Pancreas (tissue), 10 donors: ENCODE measurements at places on chromosomes 1 and 21. TPM values are rescaled to one million over a fixed set of nuclear protein-coding genes. Genes with fewer than 3 reads are reported as not detected.

DNA sequence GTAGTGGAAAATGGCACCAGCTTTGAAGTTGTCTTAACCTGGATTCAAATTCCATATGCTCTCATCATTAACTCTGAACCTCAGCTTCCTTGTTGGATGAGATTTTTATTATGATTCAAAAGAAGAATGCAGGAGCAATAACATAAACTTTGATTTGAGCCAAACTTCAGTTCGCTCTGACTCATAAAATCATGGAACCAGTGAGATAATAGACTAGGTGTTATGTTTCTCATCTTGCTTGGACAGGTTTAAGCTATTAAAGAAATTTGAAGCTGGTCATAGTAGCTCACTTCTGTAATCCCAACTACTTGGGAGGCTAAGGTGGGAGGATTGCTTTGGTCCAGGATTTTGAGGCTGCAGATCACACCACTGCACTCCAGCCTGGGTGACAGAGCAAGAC, 172.8 kb downstream of the CLEC20A start:
- no peak for DNase-seq
- no peaks in the 10 kb centered on the region for H3K4me1 ChIP-seq
- H3K27me3 ChIP-seq, result no peaks in the 10 kb centered on the region
- no peak overlapping the region for H3K4me3 ChIP-seq
- no peak overlapping the region for H3K27ac ChIP-seq

DNA sequence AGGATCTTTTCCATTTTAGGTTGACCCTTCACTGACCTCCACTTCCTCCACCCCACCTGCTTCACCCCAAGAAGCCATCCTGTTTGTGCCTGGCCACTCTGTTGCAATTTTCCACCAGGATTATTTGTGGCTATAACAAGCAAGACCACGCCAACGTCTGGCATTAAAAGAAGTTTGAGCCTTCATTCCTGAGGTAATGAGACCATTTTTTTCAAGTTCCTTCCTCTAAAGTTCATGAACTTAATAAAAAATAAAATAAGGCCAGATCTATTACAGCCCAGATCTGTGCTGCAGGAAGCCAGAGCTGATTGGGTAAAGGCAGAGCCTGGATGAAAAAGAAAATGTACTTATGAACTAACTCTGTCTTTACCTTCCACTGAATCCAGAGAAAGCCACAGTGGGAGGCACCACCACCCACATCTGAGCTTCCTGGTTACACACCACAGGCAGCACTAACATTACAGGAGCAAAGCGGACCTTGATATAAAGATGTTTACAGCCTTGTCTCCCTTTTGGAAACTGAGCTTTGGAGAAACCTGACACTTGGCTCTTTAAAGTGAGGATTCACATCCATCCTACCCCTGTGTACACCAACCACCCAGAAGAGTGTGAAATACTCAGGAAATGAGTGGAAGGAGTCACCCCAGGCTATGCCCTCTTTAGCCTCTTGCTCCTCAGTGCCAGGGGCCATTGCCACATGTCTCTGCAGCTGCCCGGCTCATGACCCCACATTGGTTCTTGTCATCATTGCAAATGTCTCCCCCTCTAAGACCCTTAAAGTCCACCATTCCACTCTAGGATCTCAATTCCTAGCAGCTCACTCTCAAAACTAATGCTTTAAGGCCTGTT, 293.6 kb downstream of the PLPP3 start:
- H3K27ac ChIP-seq, result peak overlapping the region; percentile 33
- no peaks in the 10 kb centered on the region for H3K27me3 ChIP-seq
- H3K4me1 ChIP-seq, result no peaks in the 10 kb centered on the region
- no peak for DNase-seq
- H3K36me3 ChIP-seq, result no peaks in the 10 kb centered on the region

DNA sequence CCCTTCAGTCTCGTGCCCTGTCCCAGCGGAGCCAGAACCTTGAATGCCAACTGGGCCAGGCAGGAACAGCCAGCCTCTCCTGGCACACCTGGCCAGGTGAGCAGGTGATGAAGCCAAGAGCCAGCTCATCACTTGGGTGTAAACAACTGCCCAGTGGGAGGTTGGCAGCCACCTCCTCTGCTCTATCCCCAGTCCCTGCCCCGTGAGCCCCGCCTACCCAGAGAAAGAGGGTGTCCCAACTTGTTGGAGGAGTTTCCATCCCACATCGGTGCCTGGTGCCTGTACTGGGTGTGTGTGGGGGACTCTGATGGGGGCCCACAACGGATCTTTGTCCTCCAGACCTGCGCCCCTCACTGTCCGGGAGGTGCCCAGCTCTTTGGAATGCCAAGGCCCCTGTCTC, 17.8 kb upstream of the FAM131C start:
- H3K27ac ChIP-seq, result no peak overlapping the region
- H3K36me3 ChIP-seq, result no peaks in the 10 kb centered on the region

DNA sequence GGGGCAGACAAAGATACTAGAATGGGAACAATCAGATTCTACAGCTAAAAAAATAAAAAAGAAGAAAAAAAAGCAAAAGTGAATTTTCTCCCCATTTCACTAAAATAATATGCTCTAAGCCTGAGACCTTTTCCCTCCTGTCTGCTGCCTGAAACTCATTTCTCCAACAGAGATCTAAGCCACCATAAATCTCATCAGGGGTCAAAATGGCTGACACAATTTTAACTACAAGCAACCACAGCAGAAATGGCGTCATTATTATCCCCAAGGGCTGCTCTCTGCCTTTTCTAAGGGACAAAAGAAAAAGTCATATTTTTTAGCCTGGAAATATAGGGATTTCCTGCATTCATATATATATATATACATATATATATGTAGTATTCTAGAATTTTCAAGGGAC, 183.7 kb upstream of the CAMK1G start:
- H3K4me3 ChIP-seq, result no peak overlapping the region
- no peak for DNase-seq
- no peaks in the 10 kb centered on the region for H3K27me3 ChIP-seq
- no peaks in the 10 kb centered on the region for H3K4me1 ChIP-seq
- no peaks in the 10 kb centered on the region for H3K36me3 ChIP-seq
- H3K27ac ChIP-seq, result no peak overlapping the region

- H3K36me3 ChIP-seq, result no peaks in the 10 kb centered on the region
- no peak overlapping the region for H3K4me3 ChIP-seq
- H3K27ac ChIP-seq, result no peak overlapping the region
These were observed 20.8 kb upstream of the MACF1 start for GRCh38 chr1:39183503-39184353.

DNA sequence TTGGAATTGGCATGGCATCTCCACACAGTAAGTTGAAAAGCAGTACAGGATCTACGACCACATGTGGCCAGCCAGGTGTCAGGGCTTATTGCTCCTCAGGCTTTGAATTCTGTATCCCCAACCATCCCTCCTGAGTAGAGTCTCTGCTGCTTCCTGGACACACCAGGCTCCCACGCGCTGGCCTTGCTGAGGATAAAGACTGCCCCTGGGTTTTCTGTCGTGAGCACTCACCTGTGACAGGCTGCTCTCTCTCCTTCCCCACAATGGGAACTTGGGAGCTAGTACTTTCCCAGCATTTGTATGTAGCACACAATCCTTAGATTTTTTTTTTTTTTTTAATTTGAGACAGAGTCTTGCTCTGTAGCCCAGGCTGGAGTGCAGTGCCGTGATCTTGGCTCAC, 33.6 kb downstream of the PBX1 start:
- peak overlapping the region; percentile 32 for H3K27ac ChIP-seq
- no peaks in the 10 kb centered on the region for H3K36me3 ChIP-seq
- no peak for DNase-seq
- peaks cover 38% of the 10 kb centered on the region for H3K4me1 ChIP-seq

The SPTA1 gene
- total RNA-seq, result not detected

DNA sequence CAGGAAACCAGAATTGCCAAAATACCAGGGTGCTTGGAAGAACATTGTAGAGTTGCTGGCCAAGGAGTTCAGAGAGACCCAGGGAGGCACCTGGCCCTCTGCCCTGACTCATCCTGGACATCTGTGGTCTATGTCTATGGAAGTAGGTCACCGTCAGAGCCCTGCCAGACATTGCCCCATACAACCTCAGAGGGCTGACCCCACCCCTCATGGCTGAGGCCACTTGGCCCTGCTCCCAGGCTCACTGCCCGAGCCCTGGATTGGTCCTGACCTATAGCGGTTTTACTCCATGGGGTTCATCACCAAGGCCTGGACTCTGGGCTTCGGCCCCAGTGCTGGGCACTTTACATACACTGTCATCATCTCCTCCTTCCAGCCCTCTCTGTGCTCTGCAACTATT, 233.1 kb downstream of the PTPRU start:
- H3K4me3 ChIP-seq, result no peak overlapping the region
- no peak for DNase-seq
- H3K4me1 ChIP-seq, result no peaks in the 10 kb centered on the region
- no peak overlapping the region for H3K27ac ChIP-seq

DNA sequence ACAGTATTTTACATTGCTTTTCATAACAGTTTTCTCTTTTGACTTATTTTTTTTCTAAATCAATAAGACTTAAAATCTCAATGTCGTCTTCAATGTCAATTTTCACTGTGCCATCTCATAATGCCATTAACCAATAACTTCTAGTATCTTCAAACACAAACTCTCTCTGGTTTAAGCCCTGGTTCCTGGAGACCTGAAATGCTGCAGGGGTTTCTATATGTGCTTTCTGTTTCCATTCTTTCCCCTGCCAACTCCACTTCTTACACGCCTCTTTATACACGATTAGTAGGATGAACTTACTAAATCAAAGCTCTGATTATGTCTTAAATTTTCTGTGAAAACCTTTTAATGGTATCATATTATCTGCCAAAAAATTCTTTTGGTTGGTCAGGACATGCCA, 191.4 kb downstream of the AMY1C start:
- no peaks in the 10 kb centered on the region for H3K27me3 ChIP-seq
- H3K4me1 ChIP-seq, result no peaks in the 10 kb centered on the region
- no peak overlapping the region for H3K4me3 ChIP-seq
- H3K27ac ChIP-seq, result no peak overlapping the region
- DNase-seq, result no peak
- H3K36me3 ChIP-seq, result no peaks in the 10 kb centered on the region

The TFB2M gene
- 5.7 TPM for total RNA-seq

DNA sequence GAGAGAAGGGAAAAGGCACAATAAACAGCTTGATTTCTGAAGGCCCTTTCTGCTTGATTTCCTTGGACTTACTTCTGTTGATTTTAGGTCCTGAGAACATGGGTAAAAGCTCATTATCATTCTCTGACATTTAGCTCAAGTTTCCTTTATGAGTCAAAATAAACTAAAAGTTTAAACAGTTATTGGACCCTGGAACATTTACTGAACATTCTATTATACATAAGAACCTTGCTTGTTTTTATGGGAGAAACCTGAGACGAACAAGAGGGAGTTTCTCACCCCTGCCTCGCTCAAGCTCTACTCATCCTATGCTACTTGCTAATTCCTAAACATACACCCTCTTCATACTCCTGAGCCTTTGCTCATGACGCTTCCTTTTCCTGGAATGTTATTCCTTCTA, 538.3 kb upstream of the PKN2 start:
- H3K4me1 ChIP-seq, result no peaks in the 10 kb centered on the region
- DNase-seq, result no peak
- H3K36me3 ChIP-seq, result no peaks in the 10 kb centered on the region
- H3K4me3 ChIP-seq, result no peak overlapping the region
- H3K27ac ChIP-seq, result no peak overlapping the region
- no peaks in the 10 kb centered on the region for H3K27me3 ChIP-seq

DNA sequence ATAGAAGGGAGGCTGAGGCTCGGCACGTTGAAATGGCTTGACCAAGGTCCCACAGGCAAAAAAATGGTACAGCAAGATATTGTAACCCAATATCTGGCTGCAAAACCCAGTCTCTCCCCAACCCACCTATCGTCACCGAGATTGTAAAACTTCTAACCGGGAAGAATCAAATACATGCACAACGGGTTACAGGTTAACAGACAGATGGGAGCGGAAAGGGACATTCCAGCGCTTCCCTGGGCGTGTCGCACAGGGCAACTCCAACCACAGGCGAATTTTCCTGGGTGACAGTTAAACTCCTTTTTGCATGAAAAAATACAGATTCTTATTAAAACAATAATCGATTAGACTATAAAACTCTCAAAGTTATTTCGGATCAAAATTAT, 31.8 kb upstream of the JUN start:
- H3K36me3 ChIP-seq, result no peaks in the 10 kb centered on the region
- H3K4me1 ChIP-seq, result peaks cover 13% of the 10 kb centered on the region
- no peak for DNase-seq
- H3K27ac ChIP-seq, result peak overlapping the region; percentile 81
- H3K4me3 ChIP-seq, result peak overlapping the region; percentile 61

The TINAGL1 gene
- 22.6 TPM for total RNA-seq

- H3K27me3 ChIP-seq, result no peaks in the 10 kb centered on the region
- H3K27ac ChIP-seq, result no peak overlapping the region
- no peak for DNase-seq
- no peaks in the 10 kb centered on the region for H3K36me3 ChIP-seq
- no peak overlapping the region for H3K4me3 ChIP-seq
These were observed 103.0 kb upstream of the TSPAN2 start for GRCh38 chr1:115192200-115192767.

The LDLRAD2 gene
- total RNA-seq, result 0.06 TPM

DNA sequence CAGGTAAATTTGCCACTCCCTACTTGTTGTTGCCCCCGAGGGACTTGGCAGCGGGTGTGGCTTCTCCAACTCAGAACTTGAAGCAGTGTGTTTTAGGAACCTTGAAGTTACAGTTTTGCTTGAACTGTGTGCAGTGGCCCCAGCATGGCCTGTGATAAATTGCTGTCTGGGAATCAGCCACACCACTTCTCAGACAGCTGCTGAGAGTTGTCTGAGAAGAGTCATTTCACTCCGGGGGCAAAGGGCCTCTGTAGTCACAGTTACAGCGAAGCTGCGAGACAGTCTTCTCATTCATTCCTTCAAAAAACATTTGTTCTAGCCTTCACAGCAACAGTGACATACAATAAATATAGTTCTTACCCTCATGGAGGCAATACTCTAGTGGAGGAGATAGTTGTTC, 70.3 kb downstream of the PROX1 start:
- H3K4me3 ChIP-seq, result no peak overlapping the region
- no peak overlapping the region for H3K27ac ChIP-seq
- no peaks in the 10 kb centered on the region for H3K27me3 ChIP-seq
- no peak for DNase-seq
- H3K36me3 ChIP-seq, result no peaks in the 10 kb centered on the region
- H3K4me1 ChIP-seq, result no peaks in the 10 kb centered on the region

DNA sequence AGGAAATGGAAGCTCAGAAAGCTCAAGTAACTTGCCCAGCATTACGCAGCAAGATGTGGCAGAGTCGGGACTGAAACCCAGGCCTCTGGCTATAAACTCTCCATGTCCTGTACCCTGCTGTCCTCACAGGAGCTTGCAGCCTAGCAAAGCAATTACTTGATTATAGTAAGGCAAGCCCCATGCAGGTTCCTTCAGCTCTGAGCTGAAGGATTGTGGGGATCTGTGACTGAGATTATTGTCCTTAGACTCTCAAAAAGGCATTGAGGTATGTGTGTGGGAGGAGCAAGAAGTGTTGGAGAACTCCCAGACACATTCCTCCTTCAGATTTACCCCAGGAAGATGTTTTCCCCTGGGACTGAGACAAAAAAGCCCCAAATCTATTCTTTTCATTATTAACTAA, 124.0 kb upstream of the SPATA6 start:
- H3K4me3 ChIP-seq, result no peak overlapping the region
- H3K27me3 ChIP-seq, result no peaks in the 10 kb centered on the region
- H3K27ac ChIP-seq, result no peak overlapping the region
- H3K4me1 ChIP-seq, result no peaks in the 10 kb centered on the region
